ENCODE measurements at places on chromosomes 16 and 17.

DNA sequence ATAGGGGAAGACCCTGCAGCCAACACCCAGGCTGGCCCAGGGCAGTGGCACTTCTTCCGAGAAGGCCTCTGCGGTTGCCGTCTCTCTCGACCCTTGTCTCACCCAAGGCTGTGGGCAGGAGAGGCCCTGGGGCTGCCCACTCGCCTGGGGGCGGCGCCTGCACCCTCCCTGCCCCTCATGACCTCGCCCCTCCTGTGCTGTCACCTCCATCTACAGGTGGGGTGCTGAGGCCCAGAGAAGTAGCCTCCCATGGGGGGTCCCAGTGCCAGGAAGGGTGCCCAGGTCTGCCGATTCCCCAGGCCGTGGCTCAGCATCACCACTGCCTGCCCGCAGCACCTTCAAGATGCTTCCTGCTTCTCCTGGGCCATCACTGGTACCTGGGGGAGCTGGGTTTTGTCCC is 992 bp downstream of the NLRC3 start:
- H3K4me3 ChIP-seq = no peak overlapping the region
- no peaks in the 10 kb centered on the region for H3K27me3 ChIP-seq
- H3K4me1 ChIP-seq = no peaks in the 10 kb centered on the region
- no peak overlapping the region for H3K27ac ChIP-seq

GRCh38 chr16:87550495-87550961 is 51.8 kb upstream of the JPH3 start:
- DNase-seq = peak; percentile 49
- H3K27ac ChIP-seq = no peak overlapping the region
- H3K36me3 ChIP-seq = no peaks in the 10 kb centered on the region
- no peaks in the 10 kb centered on the region for H3K27me3 ChIP-seq
- no peak overlapping the region for H3K4me3 ChIP-seq

DNA sequence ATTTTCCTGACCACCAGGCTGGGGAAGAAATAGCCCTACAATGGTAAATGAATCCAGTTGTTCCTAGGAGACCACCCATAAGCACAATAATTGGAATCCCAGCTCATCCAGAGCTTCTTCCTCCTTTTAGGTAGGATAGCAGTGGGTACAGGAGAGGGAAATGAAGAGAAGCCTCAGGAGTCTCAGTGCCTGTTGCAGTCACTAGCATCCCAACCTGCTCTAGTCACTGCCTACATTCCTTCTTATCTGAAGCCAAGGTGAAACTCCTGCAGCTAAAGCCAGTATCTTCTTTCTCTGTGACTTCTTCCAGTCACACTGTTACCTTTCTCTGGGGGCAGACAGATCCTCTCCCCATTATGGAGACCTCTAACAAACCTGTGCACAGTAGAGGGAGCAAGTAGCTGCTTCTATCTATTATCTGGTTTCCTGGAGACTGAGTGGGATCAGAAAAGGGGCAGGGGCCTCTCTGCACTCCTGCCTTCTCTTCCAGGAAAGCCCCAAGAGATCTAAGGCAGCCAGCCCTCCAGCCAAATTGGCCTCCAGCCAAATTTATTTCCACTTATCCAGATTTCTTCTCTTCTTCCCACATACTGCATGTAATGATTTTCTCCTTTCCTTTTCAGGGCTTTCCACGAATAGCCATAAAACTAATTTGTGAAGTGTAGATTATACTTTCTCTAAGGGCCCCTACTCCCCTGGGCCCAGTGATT is 85.5 kb downstream of the SSH2 start:
- H3K27ac ChIP-seq = no peak overlapping the region
- no peak for DNase-seq
- no peak overlapping the region for H3K4me3 ChIP-seq
- peaks cover 18% of the 10 kb centered on the region for H3K4me1 ChIP-seq
- no peaks in the 10 kb centered on the region for H3K27me3 ChIP-seq

DNA sequence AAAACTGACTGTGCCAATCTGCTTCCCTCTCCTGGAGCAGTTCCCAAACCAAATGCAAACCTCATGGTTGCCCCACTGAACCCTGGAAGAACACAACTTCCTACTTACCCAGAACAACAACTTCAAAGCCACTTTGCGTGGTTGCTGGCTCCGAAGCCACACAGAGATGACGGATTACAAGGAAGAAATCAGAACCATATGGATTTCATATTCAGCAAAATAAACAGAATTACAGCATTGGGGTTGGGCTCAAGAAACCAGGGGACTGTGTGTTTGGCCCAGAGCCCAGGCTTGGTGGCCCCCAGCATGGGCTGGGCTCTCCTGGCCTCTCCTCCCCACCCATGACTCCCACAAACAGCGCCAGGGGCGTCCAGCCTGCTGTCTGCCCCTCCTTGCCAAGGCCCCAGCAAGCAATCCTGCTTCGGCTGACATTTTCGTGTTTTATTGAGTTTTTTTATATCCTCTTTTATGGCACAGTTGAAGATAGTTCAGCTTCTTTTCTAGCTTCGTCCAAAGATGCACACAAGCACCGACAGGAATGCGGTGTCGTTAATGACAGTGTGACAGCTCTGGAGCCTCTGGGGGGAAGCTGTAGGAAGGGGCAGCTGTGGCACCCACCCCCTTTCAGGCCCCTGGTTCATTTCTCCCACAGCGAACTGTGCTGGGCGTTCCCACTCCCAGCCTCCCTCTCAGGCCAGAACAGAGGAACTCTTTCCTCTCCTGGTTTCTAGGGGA is 137.1 kb downstream of the GAS7 start:
- H3K27ac ChIP-seq = peak overlapping the region; percentile 36
- no peak overlapping the region for H3K4me3 ChIP-seq
- no peaks in the 10 kb centered on the region for H3K4me1 ChIP-seq
- H3K27me3 ChIP-seq = no peaks in the 10 kb centered on the region
- H3K36me3 ChIP-seq = no peaks in the 10 kb centered on the region
- DNase-seq = peak; percentile 63

GRCh38 chr16:27174798-27175197 is 28.5 kb upstream of the KDM8 start:
- H3K4me1 ChIP-seq = no peaks in the 10 kb centered on the region
- no peak overlapping the region for H3K27ac ChIP-seq
- no peaks in the 10 kb centered on the region for H3K36me3 ChIP-seq
- DNase-seq = no peak
- no peaks in the 10 kb centered on the region for H3K27me3 ChIP-seq

GRCh38 chr16:3878610-3879009 is 1.9 kb downstream of the CREBBP start:
- H3K27ac ChIP-seq = no peak overlapping the region
- H3K4me1 ChIP-seq = peaks cover 51% of the 10 kb centered on the region
- no peaks in the 10 kb centered on the region for H3K27me3 ChIP-seq
- H3K4me3 ChIP-seq = peak overlapping the region; percentile 90
- no peaks in the 10 kb centered on the region for H3K36me3 ChIP-seq
- DNase-seq = no peak

- no peak for DNase-seq
- no peaks in the 10 kb centered on the region for H3K4me1 ChIP-seq
- peaks cover 1% of the 10 kb centered on the region for H3K27me3 ChIP-seq
- no peak overlapping the region for H3K27ac ChIP-seq
- no peaks in the 10 kb centered on the region for H3K36me3 ChIP-seq
Observed at GRCh38 chr16:51106535-51106934, 44.5 kb downstream of the SALL1 start.

Data from psoas muscle (tissue), 8 donors.